ENCODE measurements at places on chromosomes 3 and 15.

- DNase-seq, result no peak
Observed at GRCh38 chr3:56886314-56886713, 84.6 kb upstream of the ARHGEF3 start.

DNA sequence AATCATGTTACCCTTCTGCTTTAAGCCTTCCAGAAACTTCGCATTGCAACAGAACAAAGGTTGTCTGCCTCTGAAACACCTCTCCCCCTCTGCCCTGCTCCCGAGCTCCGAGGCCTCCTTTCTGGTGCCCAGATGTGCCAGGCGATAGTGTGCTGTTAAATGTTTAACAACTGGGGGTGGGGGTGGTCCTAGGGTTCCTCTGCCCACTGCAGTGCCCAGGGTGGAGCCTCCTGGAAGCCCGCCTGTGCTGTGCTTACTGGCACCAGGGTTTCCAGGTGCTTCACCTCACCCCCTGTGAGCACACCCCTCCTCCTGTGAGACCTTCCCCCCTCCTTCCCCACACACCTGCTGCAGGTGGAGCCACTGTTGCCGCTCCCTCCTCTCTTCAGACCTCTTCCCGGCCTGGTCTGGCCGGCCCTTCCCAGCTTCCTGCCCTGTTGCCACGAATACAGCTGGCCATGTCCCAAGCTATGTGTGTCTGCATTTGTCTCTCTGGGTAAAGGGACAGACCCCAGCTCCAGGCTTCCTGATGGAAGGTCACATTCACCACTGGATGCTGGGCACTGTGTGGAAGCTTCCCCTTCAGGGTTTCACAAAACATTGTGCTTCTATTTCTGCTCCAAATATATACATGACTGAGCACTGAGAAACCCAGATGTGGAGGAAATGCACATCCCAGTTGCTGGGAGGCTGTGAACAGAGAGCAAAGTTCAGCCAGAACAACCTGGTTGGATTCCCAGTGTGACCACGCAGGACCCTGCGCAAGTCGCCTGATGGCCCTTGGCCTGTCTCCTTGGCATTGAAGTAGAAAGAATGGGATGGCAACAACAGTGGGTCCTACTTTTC is 37.2 kb downstream of the MGLL start:
- no peak for DNase-seq

DNA sequence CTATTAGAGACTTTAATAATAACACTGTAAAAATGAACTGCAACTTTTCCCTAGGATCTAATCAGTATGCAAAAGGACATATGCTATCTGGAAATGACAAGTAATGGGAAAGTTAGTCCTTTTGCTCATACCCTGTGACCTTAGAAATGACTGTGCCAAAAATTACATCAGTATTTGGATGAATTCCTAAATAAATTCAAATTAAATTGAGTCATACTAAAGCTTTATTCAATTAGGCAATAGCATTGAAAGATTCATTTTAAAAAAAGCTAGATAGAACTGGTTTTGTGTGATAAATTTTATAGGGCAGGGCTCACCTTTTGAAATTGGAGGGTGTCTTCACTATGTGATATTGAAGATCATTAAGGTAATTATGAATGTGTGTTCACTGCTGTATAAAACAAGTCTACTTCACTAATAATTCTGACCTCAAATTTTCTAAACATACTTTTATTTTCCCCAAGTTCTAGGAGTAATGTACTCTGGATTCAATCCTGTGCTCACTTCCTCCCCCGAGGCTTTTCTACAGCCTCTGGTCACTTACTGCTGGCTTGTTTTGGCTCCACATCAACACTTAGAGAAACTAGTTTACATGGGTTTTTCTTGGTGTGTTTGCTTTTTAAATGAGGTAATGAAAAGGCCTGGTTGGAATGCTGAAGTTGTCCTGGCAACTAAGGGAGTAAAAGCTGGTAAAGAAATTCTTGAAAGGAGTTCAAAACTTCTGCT is 44.4 kb upstream of the SPTSSB start:
- DNase-seq, result peak; percentile 28

DNA sequence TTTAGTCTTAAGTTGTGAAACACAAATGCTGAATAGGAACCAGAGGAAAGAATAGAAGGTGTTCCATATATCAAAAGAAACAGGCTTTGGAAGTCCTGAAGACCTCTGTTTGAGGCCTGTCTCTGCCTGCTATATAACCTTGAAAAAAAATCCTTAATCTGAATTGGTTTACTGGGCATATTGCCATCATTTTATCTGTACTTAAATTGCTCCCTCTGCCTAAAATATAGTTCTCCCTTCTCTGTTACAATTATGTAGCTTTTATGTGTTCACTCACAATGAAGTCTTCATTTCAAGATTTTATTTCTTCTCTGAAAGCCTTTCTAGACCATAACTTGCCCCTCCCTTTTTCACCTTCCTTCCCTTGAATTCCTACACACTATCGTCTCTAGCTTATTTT is 21.2 kb downstream of the ARL13B start:
- DNase-seq, result no peak

All from left cardiac atrium (tissue), 4 donors.